EH (cell line): ENCODE measurements at places on chromosomes 5 and 9.
A peak's percentile ranks its signal among the peaks of the same experiment; 100 is the strongest.

GRCh38 chr9:69817202-69817601 lies 3.4 kb upstream of the CFAP95 start:
- peak; percentile 41 for DNase-seq

DNA sequence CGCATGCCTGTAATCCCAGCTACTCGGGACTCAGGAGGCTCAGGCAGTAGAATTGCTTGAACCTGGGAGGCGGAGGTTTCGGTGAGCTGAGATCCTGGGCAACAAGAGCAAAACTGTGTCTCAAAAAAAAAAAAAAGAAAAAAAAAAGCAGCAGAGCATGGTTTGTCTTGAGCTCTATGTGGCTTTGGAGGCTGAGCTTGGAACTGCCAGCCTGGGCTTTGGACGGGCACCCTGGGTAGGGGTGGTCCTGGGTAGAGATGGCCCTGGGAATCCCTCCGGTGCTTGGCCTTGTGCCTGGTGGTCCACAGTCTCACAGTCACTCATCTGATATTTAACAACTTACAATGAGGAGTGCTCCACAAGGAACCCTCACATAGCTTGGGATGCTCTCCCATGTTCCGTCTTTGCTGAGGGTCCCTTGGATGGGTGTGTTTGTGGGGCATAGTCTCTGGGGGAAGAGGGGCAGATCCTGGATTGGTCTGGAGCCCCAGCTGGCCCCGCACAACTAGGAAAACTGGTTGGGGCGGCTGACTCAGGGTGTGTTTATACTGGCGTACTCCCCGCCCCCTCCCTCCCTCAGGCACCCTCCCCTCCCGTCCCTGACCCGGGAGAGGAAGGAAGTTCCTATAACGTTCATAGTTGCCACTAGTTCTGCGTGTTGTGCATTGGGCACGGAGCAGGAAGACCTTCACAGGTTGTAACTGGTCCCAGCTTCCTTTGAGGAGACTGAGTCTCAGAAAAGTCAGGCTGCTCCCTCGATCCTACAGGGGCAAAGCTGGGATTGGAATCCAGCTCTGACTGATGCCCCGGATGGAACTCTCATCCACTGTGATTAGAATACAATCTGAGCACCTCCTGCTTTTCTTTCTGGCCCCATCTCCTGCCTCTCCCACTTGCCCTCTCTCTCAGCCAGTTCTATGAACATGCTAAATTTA lies 11.2 kb downstream of the IER5L start:
- DNase-seq, result peak; percentile 89

GRCh38 chr5:150085191-150085912 lies 1.0 kb downstream of the CSF1R start:
- no peak for DNase-seq

- peak; percentile 90 for DNase-seq
Observed at GRCh38 chr9:128724744-128725211, 851 bp upstream of the ZDHHC12 start.

GRCh38 chr5:111472579-111472978 lies 39.8 kb downstream of the STARD4 start:
- no peak for DNase-seq

DNA sequence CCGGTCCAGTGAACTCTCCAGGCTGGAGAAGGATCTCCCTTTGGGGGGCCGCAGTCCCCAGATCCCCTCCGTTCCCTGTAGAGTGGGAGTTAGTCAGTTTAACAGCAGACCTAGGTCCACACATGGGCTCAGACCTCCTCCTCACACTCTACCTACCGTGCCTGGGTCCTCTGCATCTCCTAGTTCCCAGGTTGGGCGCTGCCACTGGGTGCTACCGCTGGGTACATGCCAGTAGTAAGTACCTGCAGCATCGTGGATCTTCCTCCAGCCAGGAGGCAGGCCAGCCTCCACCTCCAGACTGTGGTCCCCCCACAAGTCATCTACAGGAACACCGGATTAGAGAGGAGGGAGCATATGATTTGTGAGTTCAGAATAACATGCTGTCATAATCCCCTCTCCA lies 802 bp downstream of the APBB3 start:
- DNase-seq, result no peak

GRCh38 chr5:122775550-122776542 lies 966 bp downstream of the SNX2 start:
- DNase-seq, result peak; percentile 18

DNA sequence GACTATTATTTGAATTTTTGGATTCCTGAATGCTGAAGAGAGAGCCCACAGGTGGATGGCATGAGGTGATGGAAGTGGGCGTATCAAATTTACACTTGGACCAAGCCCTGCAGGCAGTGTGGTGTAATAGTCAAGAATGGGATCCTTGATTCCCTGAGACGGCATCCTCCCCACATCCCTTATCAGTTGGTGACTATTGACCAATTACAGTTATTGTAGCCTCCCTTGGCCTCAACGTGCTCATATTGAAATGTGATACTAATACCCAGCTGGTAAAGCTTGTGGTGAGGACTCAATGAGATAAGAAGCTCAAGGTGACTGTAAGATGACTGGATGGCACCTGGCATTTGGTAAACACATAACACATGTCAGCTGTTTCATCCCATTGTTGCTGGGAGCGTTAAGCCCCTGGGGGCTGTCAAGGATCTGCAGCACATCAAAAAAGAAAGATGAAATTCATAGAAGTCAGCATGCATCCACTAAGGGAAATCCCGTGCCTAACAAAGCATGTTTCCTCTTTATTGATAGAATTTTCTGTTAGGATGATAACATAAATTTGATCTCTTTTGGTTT lies 65.6 kb upstream of the IRX2 start:
- DNase-seq, result no peak

DNA sequence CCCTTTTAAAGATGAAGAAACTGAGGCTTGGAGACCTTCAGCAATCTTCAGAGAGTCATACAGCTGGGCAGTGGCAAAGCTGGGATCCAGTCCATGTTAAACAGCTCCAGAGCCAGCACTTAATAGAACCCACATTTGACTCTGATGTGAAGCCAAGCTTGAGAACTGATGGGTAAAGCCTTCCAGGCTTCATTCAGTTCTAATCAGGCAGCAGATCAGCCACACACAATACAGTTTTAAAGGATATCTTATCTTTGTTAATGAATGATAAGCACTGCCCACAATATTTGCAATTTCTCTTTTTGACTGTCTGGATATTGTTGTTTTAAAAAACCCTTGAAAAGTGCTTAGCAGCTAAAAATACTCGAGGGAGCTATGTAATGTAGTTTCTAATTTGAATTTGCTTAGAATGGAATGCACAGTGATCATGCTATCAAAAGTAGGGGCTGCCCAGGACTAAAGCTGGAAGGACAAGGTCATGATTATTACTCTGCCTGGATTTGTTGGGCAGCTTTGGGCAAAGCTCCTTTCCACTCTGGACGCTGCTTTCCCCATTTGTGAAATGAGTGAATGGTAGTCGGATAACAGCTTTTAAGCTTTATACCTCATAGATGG lies 31.3 kb upstream of the HTR4 start:
- DNase-seq, result no peak

DNA sequence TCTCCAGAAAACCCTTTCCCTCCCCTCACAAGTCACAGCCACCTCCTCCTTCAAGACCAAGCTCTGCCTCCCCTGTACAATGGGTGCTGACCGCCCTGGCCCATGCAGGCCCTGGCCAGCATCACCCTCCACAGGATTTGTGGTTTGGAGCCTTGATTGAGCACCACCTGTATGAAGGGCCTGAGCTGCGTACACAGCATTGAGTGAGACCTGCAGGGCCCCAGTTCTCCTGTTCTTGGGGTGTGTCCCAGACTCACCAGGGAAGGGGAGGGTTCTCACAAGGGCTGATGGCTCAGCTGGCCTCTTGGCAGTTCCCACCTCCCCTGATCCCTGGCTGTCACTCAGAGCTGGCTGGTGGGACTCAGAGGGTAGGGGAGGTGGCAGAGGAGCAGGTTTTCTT lies 63.7 kb upstream of the IER5L start:
- no peak for DNase-seq

DNA sequence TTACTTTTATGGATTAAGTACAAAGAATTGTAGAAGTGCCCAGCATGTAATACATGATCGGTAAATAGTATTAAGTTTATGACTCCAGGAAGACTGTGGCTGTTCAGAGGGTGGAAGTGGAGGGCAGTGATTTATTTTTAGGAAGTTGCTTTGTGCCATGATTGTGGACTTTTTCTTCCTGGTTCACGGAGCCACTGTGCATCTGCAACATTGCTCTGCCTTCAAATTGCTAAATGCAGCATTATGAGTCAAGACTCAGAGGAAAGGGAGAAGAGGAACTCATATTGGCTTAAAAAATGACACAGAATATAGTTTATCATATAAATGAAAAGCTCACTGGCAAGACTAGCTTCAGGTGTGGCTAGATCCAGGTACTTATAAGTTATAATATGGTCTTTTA lies 301.5 kb downstream of the KCTD16 start:
- no peak for DNase-seq

GRCh38 chr5:148091991-148092964 lies 28.5 kb downstream of the SPINK5 start:
- peak; percentile 3 for DNase-seq

DNA sequence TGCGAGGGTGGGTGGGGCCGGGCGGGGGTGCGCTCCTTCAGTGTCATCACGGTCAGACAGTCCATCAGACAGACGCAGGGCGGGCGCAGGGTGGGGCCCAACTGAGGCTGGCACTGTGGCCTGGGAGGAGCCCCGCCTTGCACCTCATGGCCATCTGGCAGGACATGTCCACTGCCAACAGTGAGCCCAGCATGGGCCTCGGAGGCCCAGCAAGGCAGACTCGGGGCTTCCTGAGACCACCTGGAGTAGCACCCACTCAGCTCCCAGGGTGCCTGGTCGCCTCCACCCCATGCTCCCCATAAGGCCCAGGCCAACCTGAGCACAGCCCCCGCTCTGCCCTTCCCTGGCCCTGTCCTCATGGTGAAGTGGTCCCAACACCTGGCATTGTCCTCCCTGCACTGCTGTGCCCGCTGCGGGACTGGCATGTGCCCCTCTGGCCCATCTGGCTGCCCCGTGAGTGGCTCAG lies 8.5 kb upstream of the GPSM1 start:
- DNase-seq, result no peak

DNA sequence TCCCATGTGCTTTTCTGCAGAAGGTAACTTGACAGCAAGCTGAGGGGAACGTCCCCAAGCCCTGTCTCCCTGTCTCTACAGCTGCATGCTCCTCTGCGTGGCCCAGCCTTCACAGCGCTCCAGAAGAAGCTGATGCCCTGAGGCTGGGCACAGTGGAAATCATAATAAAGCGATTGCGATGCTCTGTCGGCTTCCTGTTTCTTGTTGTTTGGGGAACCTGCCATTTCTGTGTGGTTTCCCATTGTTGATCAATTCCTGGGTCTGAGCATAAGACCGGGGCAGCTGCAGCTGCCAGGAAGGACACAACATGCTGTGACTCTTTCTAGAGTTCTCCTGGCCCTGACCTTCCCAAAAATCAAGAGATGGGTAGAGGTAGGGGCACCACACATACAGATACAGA lies 7.2 kb upstream of the DNAJB5 start:
- DNase-seq, result no peak
